Activated naive CD4-positive, alpha-beta T cell treated with anti-CD3 and anti-CD28 coated beads, Interleukin-2, amount 50 U/mL, for 72 hours (primary cell): ENCODE measurements at places on chromosomes 11 and 22. TPM values are rescaled to one million over a fixed set of nuclear protein-coding genes. Genes with fewer than 3 reads are reported as not detected.
A peak's percentile ranks its signal among the peaks of the same experiment; 100 is the strongest.

Gene STX3
- total RNA-seq, result 10.0 TPM

GRCh38 chr11:61356706-61357105 lies 5.0 kb downstream of the CYB561A3 start:
- DNase-seq, result no peak

- no peak for DNase-seq
Measured at GRCh38 chr11:9691865-9692264, 28.0 kb downstream of the SWAP70 start.

DNA sequence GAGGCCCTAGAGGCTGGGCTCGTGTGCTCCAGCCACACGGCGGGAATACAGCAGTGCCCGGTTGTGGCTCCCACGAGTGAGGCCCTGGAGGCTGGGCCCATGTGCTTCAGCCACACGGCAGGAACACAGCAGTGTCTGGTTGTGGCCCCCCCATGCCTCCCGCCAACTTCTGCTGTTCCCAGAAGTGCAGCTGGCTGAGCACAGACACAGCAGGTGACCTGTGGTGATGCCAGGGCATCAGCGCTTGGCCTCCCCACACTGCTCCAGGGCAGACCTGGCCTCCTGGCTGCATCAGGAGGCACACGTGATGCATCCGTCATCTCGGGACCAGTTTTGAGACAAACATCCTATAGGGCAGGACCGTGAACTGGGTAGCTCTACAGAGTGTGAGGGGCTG lies 110.3 kb downstream of the KCNQ1OT1 start:
- no peak for DNase-seq

GRCh38 chr11:73194593-73194992 lies 23.5 kb upstream of the P2RY2 start:
- peak; percentile 42 for DNase-seq

DNA sequence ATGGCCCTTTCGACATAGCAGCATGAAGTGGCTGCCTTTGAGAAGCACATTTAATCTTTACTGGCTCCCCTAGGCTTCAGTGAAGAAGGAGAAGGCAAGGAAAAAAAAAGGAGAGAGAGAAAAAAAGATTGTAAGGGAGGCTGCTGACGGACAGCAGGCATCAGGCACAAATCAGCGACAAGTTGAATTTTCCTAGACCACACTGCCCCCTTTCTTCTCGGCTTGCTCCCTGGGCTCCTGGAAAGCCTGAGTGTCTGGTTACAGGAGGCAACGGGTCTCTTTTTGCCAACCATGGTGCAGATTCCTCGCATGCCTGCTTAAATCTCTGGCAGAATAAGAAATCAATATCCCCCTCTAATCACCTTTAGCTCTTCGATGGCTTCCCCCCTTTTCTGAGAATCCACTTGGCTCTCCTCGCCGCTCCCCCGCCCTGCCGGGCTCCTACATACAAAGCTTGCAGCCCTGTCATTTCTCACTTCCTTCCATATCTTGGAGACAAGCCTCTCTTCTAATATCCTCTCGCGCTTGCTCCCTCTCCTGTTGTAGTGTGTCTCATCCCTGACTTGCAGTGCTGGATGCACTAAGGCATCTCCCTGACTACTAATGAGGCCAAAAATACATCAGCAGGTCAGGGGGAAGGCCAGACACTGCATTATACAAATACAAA lies 14.3 kb downstream of the BLID start:
- no peak for DNase-seq

DNA sequence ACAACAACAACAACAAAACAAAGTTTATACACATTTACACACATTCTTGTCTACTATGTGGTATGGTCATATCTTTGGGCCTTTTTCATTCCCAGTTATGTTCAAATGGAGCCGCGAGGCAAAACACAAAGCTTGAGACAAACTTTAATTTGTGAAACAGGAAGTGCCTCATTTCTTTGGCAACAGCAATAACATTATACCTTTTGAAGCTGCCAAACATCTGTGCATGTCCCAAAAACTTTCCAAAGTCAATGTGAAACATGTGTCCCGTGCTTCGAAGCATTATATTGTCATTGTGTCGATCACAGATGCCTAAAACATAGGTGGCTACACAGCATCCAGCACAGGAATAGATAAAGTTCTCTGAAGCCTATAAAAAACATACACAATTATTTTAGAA lies 25.0 kb upstream of the RPS13 start:
- DNase-seq, result no peak

DNA sequence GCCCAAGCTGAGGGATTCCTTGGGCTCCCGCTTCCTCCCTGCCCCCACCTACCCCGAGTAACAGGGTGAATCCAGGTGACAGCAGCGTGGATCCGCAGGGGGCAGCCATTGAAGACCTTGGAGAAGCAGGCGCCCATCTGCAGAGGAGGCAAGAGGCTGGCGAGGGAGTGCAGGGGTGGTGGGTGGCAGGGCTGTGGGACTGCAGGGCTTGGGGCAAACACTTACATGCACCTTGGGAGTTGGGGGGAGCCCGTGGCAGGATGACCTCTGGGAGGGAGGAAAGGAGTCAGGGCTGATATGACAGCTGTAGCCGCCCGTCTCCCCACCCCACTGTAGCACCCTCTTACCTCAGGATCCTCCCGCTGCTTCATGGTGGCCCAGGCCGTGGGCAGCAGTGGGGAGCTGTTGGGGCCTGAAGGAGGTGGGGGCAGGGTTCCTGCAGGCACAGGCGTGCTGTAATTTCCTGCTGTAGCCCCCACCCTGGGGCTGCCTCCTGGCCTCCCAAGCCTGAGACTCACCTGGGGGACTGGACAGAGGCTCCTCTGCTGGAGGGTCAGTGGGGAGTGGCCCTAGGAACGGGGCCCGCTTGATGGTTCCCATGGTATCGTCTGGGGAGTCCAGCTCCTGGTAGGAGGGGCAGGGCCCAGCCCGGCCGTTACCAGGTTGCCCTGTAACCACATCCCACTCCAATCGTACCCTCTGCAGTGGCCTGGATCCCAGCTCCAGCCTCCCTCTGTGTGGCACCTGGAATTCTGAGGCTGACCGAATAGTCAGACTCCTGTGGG lies 6.1 kb downstream of the MAP4K2 start:
- no peak for DNase-seq

Gene CHRNA10
- total RNA-seq, result 3.8 TPM
